ENCODE measurements at places on chromosomes 16 and 17. TPM values are rescaled to one million over a fixed set of nuclear protein-coding genes. Genes with fewer than 3 reads are reported as not detected.

MT4 gene
- total RNA-seq = not detected

GUCY2D gene
- total RNA-seq = 1.3 TPM

- H3K27ac ChIP-seq = peak overlapping the region; percentile 95
- peak; percentile 83 for DNase-seq
- peaks cover 45% of the 10 kb centered on the region for H3K36me3 ChIP-seq
- H3K4me1 ChIP-seq = peaks cover 13% of the 10 kb centered on the region
Measured at GRCh38 chr17:58006560-58006923, 504 bp downstream of the SRSF1 start.

SLC16A5 gene
- 33.3 TPM for total RNA-seq

- no peak overlapping the region for H3K4me3 ChIP-seq
- H3K36me3 ChIP-seq = no peaks in the 10 kb centered on the region
- no peaks in the 10 kb centered on the region for H3K27me3 ChIP-seq
- H3K4me1 ChIP-seq = no peaks in the 10 kb centered on the region
- DNase-seq = peak; percentile 57
Measured at GRCh38 chr17:11308531-11308930, 67.5 kb downstream of the SHISA6 start.

CLDN9 gene
- total RNA-seq = 0.34 TPM

KRTAP2-3 gene
- total RNA-seq = not detected

DNA sequence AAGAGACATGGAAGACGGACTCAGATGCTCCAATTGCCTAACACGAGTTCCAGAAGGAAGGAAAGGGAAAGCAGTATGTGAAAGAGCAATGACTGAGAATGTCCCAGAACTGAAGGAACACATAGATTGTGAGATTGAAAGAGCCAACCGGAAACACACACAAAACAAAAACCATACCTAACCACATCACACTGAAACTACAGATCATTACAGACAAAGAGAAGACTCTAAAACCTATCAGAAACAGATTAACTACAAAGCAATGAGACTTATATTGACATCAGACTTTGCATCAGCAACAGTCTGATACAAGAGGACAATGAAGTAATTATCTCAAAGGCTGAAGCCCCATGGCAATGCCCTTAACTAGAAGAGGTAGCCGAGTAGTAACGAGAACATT lies 45.6 kb upstream of the CLEC18B start:
- H3K36me3 ChIP-seq = peaks cover 86% of the 10 kb centered on the region
- no peaks in the 10 kb centered on the region for H3K4me1 ChIP-seq
- H3K27ac ChIP-seq = no peak overlapping the region
- H3K27me3 ChIP-seq = no peaks in the 10 kb centered on the region

- DNase-seq = peak; percentile 84
- peak overlapping the region; percentile 80 for H3K4me3 ChIP-seq
- peaks cover 23% of the 10 kb centered on the region for H3K36me3 ChIP-seq
- peak overlapping the region; percentile 96 for H3K27ac ChIP-seq
- H3K27me3 ChIP-seq = no peaks in the 10 kb centered on the region
Measured at GRCh38 chr17:4950075-4950745, 709 bp upstream of the ENO3 start.

METTL23 gene
- total RNA-seq = 32.4 TPM
